NCI-H446 treated with DMSO at 0.1 percent for 48 hours (cell line): ENCODE measurements at places on chromosomes 2 and 18.

- no peak for DNase-seq
These were observed 14.9 kb downstream of the RAB6D start for GRCh38 chr2:131349021-131349420.

DNA sequence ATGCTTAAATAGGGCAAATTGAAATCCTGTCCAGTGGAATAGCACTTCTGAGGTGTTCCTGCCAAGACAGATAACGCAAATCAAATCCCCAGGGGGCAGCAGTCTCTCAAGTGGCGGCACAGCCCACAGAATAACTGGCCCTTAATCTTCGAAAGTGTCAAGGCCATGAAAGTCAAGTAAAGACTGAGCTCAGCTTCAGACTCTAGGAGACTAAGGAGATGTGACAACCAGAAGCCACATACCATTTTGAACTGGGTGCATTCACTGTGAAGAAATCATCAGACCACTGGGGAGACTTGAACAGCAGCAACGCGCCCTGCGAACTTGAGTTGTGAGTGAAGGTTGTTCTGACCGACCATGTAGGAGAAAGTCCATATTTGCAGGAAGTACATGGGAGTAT is 66.0 kb upstream of the ASAP2 start:
- DNase-seq: no peak

DNA sequence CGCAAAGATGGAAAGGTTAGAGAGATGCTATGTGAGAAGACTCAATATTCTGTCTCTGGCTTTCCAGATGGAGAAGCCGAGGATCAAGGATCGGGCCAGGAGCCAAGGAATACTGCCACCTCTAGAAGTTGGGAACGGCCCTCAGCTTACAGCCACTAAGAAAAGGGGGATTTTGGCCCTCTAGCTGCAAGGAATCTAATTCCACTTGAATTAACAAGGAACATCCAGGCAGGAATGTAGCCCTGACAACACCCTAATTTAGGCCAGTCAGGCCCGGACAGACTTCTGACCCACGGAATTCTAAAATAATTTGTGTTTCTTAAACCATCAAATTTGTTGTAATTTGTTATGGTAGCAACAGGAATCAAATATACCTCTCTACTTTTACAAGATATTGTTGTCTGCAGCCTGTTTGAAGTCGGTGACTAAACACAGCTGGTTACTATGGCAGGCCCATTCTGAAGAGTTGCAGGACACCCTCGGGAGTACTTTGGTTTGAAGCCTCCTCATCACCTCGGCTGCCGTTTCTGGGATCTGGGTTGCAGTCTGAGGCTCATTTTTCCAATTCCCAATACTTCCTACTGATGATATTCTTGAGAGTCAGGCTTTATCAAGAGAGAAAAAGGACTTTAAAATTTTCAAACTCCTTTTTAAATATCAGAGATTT is 1131.2 kb downstream of the TSN start:
- DNase-seq: no peak

- no peak for DNase-seq
These were observed 35.5 kb upstream of the AQP4 start for GRCh38 chr18:26901020-26901419.

DNA sequence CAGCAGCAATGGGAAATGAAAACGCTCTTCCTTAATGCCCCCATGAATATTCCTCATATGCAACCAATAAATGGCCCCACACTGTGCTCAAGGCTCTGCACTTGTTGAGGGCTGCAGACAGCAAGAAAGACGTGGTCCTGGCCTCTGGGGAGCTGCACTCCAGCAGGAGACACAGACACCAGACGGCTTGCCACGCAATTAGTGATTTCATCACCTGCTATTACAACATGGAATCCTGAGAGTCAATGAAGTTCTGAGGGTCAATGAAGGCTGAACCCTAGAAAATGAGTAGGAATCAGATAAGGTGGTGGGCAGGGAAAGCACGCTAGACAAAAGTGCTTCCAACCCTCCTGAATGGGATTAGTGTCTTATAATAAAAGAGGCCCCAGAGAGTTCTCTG is 18.9 kb downstream of the CREG2 start:
- DNase-seq: no peak

DNA sequence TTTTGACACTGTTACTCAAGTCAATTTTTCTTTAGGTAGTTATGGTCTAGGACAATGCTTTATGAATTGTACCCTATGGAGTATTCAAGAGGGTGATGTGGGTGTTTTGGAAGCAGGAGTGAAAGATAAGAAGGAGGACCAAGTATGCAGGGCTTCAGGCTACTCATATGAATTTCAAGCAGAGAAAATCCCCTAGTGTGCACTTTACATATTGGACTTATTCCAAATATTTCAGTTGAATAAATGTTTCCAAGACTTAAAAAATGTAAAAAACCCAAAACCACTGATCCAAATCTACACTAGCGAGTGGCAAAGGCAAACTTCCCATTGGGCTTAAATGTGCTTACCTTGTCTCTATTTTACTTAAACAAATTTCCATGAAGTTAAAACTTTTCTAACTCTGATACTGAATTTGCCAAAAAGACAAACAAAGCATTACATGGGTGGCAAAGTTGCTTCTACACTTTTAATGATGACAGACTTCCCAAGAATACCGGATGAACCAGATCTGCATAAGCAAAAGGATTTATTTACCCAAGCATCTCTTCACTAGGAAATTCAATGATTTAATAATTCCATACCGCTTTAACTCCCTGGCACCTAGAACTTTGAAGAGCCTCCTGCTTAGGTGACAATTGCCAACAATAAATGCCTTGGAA is 1233.5 kb upstream of the NXPH2 start:
- DNase-seq: no peak

DNA sequence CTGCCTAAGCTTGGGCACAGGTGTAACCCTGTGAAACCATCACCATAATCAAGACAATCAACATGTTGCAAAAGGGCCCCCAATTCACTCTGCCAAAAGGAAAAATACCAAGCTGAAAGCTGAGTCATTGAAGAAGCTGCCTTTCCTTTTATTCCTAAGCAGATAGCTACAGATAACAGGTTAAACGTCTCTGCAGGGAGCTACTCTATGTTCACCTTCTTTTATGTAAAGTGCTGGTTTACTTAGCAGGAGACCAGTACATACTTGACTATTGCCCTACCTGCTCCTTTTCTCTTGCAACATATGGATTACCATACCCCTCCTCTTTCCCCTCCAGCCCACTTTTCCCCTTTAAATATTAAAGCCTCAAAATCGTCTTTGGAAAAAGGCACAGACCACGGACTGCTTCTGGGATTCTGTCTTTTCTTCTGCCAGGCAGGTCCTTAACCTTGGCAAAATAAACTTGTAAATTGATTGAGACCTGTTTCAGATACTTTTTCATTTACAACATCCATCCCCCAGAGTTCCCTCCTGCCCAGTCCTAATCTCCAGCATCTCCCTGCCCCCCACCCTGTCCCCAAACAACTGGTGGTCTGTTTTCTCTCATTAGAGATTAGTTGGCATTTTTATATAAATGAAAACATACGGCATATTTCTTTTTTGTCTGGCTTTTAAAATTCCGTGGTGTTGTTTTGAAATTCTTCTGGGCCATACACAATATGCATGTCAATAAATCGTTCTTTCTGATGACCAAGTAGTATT is 37.8 kb upstream of the LDLRAD4 start:
- no peak for DNase-seq

DNA sequence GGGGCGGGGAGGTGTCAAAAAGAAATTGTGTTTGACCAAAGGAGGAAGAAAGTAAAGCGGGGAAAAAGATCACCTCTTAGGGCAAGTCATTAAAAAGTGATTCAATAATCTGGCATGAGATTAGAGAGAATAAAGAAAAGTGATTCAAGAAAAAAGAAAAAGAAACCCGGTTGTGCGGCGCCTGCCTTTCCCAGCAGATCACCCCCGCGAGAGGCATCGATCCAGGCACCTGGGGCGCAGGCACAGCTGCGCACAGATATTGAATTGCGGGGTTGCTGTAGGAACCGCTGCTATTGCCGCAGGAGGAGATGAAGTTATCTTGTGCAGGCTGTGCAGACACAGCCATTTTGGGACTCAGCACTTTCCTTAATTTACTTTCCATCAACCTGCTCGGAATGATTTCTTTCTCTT is 71.2 kb downstream of the PLB1 start:
- DNase-seq: peak; percentile 29

DNA sequence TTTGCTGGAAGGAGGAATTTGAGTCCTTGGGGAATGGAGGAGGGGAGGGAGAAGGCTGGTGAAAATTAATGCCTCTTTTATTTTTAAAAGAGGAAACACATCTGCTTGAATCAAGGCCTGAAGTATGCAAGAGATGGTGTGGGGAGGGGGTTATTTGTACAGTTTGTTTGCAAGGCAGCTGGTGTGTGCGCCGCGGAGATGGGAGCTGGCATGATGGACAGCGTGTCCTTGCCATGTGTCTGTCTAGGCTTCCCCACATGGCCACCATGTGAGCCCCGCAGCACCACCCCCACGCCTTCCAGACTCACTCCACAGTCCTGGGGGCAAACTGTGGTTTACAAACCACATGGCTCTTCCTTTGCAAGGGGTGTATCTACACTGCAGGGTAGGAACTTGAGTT is 154.8 kb upstream of the APCDD1 start:
- no peak for DNase-seq

DNA sequence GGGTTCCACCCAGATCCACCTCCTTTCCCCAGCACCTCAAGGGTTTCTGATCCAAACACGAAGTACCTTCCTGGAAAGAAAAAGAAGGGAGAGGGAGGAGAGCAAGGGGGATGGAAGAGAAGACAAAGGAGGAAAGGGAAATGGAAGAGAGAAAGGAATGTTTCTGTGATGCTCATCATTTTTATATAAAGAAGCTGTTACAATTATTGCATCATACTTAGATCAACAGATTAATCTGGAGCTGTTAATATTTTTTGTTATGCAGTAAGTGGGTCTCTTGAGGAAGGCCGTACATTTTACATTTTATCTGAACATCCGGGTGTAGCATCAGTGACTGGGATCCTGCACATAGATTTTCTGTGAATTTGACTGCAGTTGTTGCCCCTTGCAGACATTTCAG is 60.6 kb upstream of the NEDD4L start:
- DNase-seq: no peak

DNA sequence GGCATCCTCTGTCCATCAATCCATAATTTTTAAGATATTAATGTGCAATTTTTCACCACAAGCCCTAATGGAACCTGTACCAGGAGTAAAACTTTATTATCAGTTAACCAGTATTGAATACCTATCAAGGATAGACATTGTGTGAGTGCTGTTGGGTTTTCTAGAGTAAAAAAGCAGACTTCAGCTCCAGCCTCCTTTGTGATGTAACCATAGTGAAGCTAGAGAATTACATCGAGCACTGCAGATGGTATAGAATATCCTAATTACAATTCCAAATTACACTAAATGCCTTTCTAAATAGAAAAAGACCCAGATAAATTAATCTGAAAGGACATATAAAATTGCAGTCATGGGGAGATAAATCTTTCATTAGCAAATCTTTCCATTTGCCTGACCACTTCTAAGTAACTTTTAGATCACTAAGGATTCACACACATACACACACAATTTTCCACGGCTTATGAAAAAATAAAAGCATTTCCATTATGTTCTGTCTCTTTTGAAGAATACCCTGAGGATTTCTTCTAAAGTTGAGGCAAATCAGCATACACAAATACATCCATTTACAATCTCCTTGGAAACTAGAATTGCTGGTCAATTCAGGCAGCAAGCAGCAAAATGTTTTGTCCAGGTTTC is 117.1 kb upstream of the TANK start:
- DNase-seq: no peak

DNA sequence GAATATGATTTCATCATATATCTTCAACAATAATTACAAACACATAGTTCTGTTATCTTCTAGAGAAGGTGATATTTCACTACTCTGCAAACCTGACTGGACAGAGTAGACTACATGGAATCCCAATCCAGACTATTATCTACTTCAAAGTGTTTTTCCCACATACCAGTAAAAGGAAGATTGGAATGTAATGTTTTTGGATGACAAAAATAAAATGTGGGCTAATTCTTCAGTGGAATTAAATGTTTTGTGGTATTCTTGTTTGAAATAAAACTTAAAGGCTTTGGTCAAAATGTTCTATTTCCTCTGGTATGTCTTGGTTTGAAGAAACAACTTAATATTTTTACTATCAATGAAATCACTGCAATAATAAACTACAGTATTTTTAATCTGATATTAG is 22.1 kb downstream of the COL5A2 start:
- no peak for DNase-seq

- no peak for DNase-seq
These were observed 13.6 kb upstream of the CYP27C1 start for GRCh38 chr2:127233710-127234109.

- no peak for DNase-seq
These were observed 3.6 kb downstream of the EIF5B start for GRCh38 chr2:99340669-99341236.

- DNase-seq: no peak
These were observed 130.8 kb downstream of the ZNF236 start for GRCh38 chr18:76953156-76953555.

DNA sequence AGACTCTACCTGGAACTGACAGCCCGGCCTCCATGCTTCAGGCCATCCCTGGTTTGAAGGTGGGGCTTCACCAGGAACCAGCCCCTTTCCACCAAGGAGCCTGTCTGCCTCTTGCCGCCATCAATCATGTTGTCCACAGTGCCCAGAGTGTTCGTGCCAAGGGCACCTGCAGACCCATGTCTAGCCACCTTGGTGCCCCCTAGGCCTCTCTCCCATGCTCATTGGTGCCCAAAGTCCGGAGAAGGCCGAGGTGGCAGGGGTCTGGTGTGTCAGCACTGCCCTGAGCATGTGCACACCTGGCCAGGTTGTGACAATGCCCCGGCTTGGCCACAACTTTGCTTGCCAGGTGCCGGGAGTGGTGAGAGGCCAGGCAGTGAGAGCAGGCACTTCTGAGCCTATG is 114.8 kb downstream of the COPS8 start:
- DNase-seq: no peak

- DNase-seq: no peak
These were observed 24.0 kb upstream of the ITGA6 start for GRCh38 chr2:172403402-172403801.

DNA sequence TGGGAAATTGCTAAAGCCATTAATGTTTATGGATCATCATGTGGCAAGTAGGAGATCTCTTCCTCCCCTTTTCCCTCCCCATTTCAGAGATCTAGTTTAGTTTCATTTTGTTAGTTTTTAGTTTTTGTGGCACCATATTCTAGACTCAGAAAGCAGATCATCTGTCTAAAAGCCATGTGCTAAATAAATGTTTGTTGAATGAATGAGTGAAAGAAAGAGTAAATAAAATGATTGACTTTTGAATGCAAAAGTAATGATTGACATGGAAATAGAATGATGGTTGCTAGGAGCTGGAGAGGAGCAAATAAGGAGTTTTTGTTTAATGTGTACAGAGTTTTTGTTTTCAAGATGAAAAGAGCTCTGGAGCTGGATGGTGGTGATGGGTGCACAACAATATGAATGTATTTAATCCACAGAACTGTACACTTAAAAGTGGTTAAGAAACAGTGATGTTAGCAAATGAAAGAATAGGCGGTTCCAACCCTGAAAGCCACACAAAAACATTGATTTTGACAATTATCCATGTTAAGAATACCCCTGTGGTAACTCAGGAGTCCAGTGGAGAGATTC is 23.6 kb downstream of the TMEM178A start:
- DNase-seq: no peak
